ENCODE measurements at places on chromosomes 16 and 17.

GRCh38 chr16:28883221-28883996, 5.1 kb downstream of the ATP2A1 start:
- no peak for DNase-seq

DNA sequence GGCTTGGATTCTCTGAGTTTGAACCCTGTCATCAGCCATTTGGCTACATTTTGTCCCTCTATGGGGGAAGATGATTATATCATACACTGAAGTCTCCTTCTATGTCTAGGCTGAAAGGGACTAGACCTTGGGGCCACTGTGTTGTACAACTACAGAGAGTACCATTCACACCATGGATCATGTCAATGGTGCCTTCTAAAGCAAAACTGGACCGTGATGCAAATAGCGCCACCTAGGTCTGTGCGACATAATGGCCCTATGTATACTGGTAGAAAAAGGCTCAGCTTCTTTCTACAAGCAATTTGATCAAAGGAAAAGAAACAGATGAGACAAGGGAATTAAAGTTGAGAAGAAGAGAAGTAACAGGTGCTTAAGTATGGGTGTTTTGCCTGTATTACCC, 100.7 kb downstream of the LYRM1 start:
- DNase-seq, result peak; percentile 2

DNA sequence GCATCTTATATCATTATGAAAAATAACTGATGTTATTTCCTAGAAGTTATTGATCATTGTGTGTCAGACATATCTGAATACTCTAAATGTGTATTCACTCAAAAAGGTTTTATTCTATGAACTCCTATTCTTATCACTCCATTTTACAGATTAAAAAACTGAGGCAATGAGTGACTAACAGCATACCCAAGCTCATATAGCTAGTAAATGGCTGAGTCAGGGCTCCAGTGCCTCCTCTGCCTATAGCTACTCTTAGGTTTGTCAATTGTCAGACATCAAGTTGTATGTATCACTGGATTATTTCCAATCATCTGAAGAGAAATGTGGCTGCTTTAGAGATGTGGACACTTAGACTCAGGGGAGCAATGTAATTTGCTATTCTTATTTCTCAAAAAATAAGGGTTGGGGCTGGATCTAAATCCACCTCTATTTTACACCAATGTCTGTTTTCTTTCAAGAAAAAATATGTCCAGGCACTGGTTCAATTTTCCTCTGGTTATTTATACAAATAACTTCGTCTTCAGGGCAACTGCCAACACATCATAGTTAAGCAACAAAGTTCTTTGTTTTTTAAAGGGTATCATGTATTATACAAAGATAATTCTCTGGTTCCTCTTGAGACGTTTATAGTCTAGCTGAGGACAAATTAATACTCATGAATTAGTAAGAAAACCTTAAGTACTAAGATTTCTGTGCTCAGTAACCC, 328.9 kb upstream of the MAF start:
- no peak for DNase-seq

DNA sequence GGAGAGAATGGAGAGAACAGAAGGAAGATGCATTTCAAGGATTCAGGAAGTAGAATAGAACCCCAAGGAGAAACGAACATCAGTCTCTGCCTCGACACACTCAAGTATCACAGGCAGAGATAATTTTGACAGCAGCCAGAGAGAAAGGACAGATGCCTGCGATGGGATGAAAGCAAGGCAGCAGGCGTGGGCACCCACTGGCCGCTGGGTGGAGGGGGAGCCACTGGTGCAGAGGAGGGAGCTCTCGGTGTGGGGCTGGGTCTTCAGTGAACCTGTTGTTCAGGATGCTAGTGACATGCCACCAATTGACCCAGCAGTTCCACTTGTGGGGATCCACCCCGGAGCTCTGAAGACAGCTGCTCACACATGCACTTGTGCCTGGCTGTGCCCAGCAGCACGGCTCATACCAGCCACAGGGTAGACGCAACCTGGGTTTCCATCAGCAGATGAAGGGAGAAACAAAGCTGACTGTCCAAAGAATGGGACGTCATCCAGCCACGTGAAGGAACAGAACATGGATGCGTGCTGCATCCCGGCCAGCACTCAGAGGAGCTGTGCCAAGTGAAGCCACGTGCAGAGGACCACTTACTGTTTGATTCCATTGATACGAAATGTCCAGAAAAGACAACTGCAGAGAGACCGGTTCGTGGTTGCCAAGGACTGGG, 127.0 kb downstream of the BANP start:
- no peak for DNase-seq

GRCh38 chr17:82076785-82077591, 11.4 kb upstream of the DUS1L start:
- no peak for DNase-seq

DNA sequence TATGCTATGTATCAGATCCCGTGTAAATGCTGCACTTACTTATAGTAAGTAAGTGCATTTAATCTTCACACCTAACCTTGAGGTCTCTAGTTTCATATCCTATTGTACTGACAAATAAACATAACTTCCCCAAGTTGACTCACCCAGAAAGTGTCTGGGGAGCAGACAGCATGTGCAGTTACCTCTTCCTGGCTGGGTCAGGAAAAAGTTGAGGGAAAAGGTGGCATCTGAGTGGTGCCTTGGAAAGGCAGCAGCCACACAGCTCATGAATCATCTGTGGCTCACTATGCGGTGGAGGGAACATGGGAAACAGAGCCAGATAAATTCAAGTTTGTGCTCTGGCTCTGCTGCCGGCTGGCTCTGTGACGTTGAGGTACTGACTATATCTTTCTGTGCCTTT, 382.0 kb upstream of the DYNLRB2 start:
- peak; percentile 71 for DNase-seq

GRCh38 chr16:8375232-8375587, 215.1 kb downstream of the TMEM114 start:
- no peak for DNase-seq

DNA sequence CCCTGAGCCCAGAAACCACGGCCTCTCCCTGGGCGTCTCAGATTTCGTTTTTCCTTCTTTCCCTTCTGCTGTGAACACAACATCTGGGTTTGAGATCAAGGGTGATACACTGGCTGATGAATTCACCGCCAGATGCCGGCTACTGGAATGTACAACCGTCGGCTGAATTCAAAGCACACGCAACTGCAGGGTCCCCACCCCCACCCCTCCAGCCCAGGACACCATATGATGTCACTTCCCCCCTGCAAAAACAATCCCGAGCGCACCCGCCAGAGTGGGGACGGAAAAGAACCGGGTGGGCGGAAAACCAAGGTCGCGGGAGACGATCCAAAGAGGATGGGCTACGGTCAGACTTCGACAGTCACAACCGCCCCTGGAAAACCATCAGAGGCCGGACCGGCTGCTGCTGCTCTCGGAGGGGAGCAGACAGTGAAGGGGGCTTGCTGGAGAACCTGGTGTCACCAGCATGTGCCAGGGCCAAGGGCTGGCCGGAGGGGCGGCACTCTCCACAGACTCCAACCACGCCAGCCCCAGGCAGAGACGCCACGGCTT, 23.3 kb downstream of the CEP295NL start:
- DNase-seq, result peak; percentile 76

DNA sequence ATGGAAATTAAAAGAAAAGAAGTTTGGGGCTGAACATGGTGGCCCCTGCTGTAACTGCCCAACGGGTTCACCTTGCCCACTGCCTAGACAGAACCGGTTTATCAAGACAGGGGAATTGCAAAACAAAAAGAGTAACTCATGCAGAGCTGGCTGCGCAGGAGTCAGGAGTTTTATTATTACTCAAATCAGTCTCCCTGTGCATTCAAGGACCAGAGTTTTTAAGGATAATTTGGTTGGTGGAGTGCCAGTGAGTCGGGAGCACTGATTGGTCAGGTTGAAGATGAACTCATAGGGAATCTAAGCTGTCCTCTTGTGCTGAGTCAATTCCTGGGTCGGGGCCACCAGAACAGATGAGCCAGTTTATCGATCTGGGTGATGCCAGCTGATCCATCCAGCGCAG, 4.4 kb upstream of the SCPEP1 start:
- DNase-seq, result peak; percentile 16

DNA sequence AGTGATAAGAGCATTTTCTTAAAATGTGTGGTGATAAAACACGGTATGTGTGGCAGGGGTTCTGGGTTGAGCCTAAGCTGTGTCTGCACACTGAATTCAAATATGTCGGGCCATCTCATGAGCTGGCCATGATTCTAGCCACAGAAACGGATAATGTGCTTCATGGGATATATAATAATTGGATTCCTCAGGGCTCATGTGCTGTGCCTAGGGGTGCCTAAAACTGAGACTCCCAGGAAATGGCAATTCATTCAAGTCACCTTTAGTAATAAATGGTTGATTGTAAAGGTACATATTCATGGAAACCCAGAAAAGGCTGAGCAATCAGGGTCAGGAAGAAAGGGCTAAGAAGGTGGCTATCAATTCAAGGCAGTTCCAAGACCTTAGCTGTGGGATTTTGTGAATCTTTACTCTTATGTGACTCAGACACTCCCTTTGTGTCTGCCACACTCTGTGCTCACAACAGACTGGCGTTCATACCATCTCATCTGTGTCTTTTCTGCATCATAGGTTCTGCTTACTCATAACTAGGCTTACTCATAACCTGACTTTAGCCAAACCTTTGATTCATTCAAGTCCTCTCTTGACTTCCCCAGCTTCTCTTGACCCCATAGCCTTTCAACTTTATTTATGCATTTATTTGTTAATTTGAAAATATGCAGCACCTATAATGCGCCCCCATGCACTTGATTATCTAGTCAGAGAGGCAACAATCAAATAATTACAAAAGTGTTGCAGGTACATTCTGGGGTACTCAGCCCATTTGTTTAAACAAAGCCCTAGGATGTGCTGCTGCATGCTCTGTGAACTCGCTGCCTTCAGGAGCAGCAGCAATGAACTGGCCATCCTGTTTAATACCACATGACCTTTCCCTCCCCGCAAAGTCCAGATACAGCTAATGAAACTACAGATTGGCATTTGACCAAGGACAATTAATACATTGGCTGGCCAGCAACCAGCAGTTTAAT, 28.4 kb upstream of the MED13 start:
- DNase-seq, result peak; percentile 89

- no peak for DNase-seq
Measured at GRCh38 chr17:57257895-57258851, 1.9 kb downstream of the MSI2 start.

- DNase-seq, result no peak
Measured at GRCh38 chr16:58102665-58103392, 26.4 kb downstream of the CFAP20 start.

GRCh38 chr16:14436401-14436955, 193.6 kb downstream of the PARN start:
- DNase-seq, result no peak

- no peak for DNase-seq
Measured at GRCh38 chr17:68459037-68459639, 1.8 kb upstream of the WIPI1 start.

- DNase-seq, result no peak
Measured at GRCh38 chr16:57066625-57067024, 25.8 kb upstream of the CPNE2 start.

- DNase-seq, result no peak
Measured at GRCh38 chr17:67779098-67779672, 46.1 kb upstream of the BPTF start.

DNA sequence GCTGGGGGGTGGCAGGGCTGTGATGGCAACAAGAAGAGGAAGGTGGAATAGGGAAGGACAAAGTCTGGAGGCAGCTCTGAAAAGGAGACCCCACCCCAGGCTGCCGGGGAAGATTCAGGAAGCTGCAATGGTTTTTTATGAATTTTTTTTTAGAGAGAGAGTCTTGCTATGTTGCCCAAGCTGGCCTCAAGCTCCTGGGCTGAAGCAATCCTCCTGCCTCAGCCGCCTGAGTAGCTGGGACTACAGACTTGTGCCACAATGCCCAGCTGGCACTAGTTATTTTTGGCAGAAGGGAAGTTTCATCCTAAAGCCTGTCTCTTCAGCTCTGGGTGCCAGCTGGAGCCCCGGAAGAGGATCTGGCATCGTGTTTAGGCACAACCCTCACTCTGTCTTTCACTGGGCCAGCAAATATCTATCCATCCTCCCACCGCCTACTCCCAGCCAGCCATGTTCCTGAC, 1.3 kb upstream of the CES3 start:
- DNase-seq, result no peak

DNA sequence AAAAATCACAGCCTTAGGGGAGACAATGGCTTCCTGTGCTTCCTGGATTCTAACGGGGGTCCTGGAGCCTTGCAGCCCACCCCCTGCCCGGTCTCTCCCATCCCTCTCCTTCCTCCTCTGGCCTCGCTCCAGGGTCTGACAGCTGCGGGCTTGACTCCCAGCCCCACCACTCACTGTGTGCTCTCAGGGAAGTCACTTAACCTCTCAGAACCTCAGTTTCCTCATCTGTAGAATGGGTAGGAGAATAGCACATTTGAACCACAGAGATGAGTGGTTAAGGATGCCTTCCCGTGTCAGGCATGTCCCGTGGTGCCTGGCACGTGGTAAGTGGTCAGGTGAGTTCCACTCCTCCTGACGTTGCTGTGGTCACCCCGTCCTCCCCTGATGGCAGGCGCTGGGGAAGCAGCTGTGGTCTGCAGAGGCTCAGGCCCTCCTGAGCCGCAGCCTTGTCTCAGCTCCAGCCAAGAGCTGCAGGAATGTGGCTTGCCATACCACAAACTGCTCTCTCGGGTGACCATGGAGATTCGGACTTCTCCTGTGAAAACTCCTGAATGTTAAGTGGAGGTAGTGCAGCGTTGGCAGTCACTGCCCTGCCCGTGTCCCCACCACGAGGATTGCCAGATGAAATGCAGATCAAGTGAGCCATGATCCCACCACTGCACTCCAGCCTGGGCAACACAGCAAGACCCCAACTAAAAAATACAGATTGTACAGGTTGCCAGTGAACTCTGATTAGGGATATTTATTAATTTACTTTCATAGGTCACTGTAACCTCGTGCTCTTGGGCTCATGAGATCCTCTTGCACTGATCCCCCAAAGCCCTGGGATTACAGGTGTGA, 85.7 kb downstream of the NT5M start:
- DNase-seq, result no peak

DNA sequence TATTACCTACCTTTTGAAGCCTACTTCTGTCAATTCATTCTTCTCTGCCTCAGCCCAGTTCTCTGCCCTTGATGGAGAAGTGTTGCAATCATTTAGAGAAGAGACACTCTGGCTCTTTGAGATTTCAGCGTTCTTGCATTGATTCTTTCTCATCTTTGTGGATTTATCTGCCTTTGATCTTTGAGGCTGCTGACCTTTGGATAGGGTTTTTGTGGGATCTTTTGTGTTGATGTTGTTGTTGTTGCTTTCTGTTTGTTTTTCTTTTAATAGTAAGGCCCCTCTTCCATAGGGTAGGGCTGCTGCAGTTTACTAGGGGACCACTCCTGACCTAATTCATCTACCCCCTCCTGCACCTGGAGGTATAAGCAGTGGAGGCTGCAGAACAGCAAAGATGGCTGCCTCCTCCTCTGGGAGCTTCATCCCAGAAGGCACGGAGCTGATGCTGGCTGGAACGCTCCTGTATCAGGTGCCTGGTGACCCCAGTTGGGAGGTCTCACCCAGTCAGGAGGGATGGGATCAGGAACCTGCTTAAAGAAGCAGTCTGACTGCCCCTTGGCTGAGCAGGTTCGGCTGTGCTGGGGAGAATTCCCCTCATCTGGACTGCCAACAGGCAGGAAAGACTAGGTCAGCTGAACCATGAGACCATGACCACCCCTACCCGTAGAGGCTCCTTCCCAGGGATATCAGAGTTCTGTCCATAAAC, 28.0 kb downstream of the NFATC3 start:
- no peak for DNase-seq

Measured in HFFc6 (cell line).